ENCODE measurements at places on chromosomes 7 and 10.

- no peak for DNase-seq
Observed at GRCh38 chr7:127879436-127879835, 151.8 kb downstream of the LRRC4 start.

- DNase-seq: no peak
Observed at GRCh38 chr7:80088705-80089104, 45.9 kb upstream of the GNAI1 start.

DNA sequence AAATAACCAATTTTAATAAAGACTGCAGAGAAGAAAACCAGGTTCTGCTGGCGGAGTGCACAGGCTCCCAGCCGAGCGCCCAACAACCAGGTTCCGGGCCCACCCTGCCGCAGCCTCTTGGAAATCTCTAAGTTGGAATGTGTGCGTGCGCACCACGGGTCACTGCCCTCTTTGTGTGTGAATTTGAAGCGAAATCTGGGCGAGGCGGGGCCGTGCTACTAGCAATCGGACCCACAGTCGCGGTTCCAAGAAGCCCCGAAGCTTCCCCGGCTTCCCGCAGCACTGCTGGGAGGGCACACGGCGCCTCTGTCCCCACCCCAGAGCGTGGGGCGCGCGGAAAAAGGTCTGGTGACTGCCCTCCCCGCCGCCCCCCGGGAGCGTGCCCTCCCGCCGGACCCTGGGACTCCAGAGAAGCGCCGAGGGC, 666 bp upstream of the MAP3K8 start:
- peak; percentile 24 for DNase-seq

GRCh38 chr10:48464871-48465736, 139.8 kb downstream of the ARHGAP22 start:
- DNase-seq: no peak

GRCh38 chr7:115654384-115655214, 376.0 kb downstream of the TFEC start:
- no peak for DNase-seq

- no peak for DNase-seq
Observed at GRCh38 chr10:3838460-3839437, 53.7 kb upstream of the KLF6 start.

GRCh38 chr7:158825628-158826289, 3.5 kb downstream of the ESYT2 start:
- no peak for DNase-seq

GRCh38 chr10:14800397-14800796, 25.7 kb upstream of the FAM107B start:
- DNase-seq: no peak

DNA sequence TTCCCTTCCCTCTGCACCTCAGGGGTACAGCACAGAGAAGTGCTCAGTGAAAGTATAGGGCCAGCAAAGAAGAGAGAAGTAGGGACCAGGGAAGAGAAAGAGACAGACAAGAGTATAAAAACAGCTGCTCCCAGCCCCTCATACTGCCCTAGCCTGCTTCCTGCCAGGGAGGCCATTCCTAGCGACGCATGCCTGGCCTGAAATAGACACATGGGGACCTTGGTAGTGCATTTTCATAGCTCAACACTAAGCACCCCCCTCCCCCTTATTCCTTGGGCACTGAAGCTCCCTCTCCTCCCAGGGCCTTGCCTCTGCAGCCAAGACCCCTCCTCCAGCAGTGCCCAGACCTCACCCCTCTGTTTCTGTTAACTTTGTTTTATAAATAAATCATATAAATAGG, 64.7 kb downstream of the ZMIZ1 start:
- no peak for DNase-seq

GRCh38 chr10:88027570-88027969, 164.1 kb downstream of the PTEN start:
- DNase-seq: no peak

GRCh38 chr7:5774790-5775189, 6.7 kb downstream of the RNF216 start:
- DNase-seq: no peak

- no peak for DNase-seq
Observed at GRCh38 chr10:78543749-78544362, 510.2 kb downstream of the RPS24 start.

- DNase-seq: no peak
Observed at GRCh38 chr7:87448388-87448787, 27.1 kb downstream of the ABCB4 start.

DNA sequence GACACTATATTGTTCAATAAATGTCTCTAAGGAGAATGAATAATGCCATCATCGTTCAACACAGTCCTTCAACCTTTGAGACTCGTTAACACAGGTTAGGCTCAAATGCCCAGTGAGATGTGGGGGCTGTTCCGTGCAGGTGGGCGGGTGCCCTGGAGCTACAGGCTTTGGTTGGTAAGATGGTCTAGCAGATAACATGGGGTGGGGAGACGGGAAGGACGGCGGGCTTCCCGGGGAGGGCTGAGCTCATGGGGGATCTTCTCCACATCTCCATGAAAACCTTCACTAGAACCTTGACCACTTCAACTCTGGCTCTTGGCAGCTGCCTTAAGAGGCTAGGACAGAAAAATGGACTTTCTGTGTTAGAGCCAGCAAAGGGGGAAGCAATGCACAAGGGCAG, 134.1 kb upstream of the TCERG1L start:
- DNase-seq: no peak

GRCh38 chr10:101451667-101452069, 97.7 kb downstream of the BTRC start:
- no peak for DNase-seq

DNA sequence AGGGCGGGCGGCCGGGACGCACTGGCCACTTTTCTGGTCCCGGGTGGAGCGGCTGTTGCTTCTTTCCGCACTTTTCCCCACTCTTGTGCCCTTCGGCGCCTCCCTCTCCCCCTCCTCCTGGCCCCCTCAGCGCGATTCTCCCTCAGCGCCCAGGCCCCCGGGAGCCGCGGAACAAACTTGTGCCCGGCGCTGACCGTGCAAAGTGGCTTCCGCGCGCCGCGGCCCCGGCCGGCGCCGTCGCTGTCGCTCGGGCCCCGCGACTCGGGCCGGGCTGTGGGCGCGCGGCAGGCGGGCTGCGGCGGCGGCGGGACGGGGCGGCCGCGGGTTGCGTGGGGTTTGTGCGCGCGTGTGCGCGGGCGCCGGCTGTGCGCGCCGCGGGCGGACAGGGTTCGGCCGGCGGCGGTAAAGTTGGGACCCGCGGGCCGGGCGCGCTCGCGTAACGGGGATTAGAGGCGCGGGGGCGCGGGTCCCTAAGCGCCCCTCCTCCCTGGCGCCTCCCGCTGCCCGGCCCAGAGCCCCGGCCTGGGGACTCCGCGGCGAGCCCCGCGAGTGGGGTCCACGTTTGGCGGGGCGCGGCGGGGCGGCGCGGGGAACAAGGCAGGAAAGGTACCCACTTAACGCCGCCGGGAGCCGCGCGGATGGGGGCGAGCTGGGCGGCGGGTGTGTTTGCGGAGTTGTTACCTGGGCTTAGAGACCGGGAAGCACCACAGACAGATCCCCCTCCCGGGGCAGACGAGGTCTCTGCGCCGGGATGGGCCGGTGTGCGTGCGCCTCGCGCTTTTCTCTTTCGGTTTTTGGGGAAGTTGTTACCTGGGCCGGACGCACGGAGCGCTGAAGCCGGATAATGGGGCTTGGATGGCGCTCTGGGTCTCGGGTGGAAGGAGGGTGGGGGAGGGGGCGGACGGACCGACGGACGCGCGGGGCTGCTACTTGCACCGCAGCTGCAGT, 860 bp downstream of the ZEB1 start:
- peak; percentile 28 for DNase-seq

- DNase-seq: no peak
Observed at GRCh38 chr10:96789571-96790108, 42.5 kb upstream of the LCOR start.

Measured in activated CD4-positive, alpha-beta T cell treated with anti-CD3 and anti-CD28 coated beads, Interleukin-2, amount 50 U/mL, for 24 hours (primary cell).